ENCODE measurements at places on chromosomes 6 and 20.

DNA sequence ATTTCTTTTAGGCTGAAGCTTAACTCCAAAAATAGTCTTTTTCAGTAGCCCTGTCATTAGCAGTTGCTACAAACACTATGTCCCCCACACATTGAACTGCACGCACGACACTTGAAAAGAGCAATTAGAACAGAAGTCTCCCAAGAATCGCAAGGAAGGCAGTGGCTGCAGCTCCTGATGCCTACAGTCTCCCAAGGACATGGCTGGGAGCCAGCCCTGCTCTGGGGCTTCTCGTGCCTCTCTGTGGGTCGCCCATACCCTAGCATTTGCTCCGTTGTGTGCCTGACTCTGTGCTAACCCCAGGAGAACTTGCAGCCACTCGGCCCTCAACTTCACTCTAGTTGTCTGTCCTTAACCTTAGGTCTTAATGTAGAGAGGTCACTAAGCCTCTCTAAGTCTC, 454.2 kb downstream of the PTPRT start:
- DNase-seq: no peak

DNA sequence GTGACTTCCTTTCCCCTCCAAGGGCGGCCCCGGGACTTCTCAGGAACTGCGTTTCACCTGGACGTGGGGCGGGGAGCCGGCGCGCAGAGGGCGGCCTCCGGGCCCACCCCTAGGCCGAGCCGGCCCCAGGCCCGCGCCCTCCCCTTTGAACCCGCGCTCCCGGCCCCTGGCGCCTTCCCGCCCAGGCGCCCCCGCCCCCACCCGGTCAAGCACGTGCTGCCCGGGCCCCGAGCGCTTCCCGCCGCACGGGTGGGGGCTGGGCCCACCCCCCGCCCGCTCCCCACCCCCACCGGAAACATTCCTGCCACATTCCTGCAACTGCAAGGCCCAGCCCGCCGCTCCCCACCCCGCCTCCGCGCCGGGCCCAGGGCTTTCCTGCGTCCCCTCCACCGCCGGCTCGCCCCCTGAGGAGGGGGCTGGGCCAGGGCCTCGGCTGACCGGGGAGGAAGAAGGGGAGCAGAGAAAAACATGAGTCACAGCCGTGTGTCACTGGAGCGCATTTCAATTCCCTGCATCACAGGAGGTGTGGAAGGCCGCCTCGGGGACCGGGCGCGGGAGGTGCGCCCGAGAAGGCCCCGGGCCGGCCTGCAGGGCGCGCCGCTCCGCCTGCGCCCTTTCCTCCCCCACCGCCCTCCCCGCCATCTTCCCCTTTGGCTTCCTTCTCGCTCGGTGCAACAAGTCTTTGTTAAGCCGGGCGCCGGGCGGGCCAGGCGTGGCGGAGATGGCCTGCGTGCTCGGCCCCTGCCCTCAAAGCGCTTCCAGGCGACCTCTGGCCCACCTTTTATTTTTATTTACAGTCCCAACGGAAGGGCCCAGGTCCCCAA, 1.2 kb upstream of the HMGA1 start:
- peak; percentile 83 for DNase-seq

- peak; percentile 72 for DNase-seq
These were observed 5.5 kb upstream of the SOX4 start for GRCh38 chr6:21587961-21588480.

GRCh38 chr6:115914098-115914497, 146.6 kb downstream of the FRK start:
- DNase-seq: no peak

GRCh38 chr6:159969204-159969912, 476 bp downstream of the IGF2R start:
- DNase-seq: peak; percentile 71

DNA sequence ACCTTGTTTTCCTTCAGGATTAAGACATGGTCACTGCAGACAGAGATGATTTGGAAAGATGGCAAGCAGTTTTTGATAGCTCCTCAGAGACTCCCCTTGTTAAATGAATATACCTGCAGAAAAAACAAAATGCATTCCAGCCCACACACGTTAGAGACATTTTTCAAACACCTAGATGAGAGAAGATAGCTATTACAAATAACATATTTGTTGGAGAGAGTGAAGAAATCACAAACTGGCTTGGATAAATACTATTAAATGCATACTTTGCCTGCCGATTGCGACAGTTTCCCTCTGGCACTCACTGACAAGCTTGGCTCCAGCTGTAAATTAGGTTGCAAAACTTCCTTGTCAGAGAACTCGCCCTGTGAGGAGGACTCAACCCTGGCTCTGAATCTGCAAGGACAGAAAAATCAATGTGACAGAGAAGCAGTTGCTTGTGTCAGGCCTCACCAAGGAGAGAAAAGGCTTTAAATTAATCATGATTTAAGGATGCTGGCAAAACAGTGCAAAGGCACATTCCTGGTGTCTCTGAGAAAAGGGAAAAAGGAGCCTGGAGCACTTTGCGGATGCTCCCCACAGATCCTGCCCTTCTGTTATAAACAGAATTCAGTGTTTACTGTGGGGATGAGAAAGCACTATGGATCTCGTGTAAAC, 423.7 kb upstream of the MARCKS start:
- peak; percentile 6 for DNase-seq

DNA sequence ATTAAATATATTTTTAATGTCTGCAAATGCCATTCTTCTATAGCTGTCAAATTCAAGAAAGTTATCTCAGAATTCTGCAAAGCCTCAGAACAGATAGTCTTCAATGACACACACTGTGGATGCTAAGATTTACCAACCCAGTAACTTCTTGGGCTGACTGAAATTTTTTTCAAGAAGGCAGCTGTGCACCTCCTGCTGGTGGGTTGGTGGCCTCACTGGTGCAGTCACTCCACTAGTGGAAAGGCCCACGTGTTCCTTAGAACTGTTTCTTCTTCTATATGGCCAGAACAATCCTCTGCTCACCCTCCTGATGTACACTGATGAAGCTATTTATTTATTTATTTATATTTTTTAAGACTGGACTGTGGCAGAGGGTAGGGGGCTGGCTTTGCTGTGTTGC, 28.1 kb upstream of the MTCL3 start:
- DNase-seq: no peak

- DNase-seq: no peak
These were observed 154.2 kb upstream of the MLN start for GRCh38 chr6:33957892-33958525.

DNA sequence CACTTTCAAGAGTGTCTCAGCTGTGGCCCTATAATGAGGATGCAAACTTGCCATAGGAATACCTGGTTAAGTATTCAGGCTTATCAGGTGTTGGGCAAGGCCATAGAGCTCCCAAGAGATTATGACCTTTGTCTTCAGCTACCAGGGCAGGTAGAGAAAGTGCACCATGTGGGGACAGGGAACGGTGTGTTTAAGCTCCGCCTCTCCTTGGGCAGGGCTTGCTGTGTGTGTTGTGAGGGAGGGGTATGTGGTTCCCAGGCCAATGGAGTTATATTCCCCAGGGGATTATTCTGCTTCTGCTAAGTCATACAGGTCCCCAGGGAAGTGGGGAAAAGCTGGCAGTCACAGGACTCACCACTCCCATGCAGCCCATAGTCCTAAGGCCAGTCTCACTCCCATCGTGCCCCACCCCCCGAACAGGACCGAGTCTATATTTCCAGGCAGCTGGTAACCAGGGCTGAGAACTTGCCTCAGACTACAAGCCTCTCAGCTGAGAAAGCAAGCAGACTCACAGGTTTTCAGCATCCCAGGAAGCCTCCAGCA, 660.2 kb downstream of the HTR1B start:
- no peak for DNase-seq

DNA sequence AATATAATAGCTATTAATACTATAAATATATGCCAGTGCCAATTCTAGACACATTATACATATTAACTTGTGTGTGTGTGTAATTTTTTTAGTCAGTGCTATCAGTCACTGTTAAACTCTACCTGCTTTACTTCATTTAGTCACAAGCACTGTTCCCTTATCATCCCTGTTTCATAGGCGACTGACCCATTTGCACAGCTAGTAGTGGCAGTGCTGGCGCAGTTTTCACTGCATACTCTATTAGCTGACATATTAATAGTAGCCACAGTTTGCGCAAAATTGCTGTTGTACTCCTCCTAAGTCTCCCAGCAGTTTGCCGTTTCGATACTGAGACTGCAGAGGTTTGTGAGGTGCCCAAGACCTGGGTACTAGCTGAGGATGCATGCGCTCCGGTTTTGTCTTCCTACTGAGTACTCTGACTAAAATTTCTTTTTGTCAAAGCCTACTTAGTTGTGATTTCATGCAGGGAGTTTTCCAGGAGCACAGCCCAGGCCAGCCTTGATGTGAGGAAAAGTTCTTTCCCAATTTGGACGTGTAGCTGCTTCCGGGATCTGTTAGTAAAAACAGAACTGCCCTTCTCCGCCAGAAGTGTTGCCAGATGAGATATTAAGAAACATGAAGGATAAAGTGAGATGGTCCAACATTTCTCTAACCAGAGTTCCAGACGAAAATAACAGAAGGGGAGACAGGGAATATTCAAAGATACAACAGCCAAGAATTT, 5.6 kb downstream of the BAG2 start:
- no peak for DNase-seq

DNA sequence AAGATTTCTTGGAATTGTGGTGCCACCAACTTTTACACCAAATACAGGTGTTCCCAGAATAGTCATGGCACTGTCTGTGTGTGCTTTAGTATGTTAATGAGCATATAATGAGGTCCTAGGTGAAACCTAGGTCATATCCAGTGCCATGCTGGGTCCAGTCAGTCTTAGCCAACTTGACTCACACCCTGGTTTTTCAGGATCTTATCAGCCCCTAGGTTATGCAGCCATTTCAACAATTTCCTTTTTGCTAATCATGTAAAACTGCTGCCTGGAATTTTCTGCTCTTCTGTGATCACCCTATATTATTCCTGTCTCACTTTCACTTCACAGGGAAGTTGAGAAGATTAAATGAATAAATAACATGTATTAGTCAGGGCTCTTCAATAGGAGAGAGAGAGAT, 23.7 kb downstream of the SDHAF4 start:
- no peak for DNase-seq

DNA sequence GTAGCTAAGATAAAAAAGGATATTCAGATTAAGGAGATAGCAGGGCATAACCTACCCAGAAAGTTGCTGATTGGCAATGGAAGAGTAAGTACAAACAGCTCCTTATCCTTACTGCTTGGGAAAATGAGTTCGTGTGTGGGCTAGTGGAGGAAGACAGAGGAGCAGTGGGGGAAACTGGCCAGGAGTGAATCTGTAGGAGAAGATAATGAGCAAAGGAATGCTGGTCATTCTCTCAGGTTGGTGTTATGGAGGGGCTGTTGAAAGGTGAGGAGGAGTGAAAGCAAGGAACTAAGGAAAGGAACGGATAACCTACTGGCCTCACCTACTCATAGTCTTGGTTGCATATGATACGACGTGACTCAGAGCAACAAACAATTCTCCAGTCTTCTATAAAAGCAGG, 7.3 kb upstream of the GJB7 start:
- no peak for DNase-seq

DNA sequence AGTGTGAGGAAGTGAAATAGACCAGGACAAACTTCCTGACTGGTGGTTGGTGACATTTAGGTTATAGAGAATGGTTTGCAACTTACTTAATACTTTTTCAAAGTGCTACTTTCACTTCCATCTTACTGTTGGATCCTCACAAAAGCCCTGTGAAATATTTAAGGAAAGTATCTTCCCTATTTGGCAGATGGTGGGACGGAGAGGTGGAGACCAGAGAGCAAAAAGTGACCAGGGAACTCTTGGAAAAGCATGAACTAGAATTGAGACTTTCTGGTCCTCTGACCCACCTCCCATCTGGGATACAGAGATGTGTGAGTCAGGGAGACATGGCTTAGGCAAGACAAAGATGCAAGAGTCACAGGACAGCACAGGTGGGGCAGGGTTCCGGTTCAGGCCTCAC, 3.0 kb downstream of the TRIM10 start:
- DNase-seq: no peak

- DNase-seq: no peak
These were observed 1.9 kb downstream of the ASF1A start for GRCh38 chr6:118895859-118896258.

- DNase-seq: no peak
These were observed 191.9 kb downstream of the CD83 start for GRCh38 chr6:14309516-14309915.

- no peak for DNase-seq
These were observed 17.7 kb upstream of the AHCY start for GRCh38 chr20:34320861-34321260.

GRCh38 chr6:2730353-2731107, 20.2 kb downstream of the MYLK4 start:
- no peak for DNase-seq

GRCh38 chr6:41644297-41644879, 6.1 kb downstream of the MDFI start:
- DNase-seq: peak; percentile 30

- no peak for DNase-seq
These were observed 10.5 kb downstream of the SGK2 start for GRCh38 chr20:43569282-43569681.

- no peak for DNase-seq
These were observed 122.2 kb downstream of the MTFR2 start for GRCh38 chr6:136127873-136128272.

- peak; percentile 32 for DNase-seq
These were observed at the start of gene TNFRSF6B for GRCh38 chr20:63696628-63697356. TNFRSF6B (plus strand) TSS chr20:63696652; CDS start chr20:63696768, 116 bp downstream.

- no peak for DNase-seq
These were observed 474.7 kb upstream of the ADGRB3 start for GRCh38 chr6:68160348-68160747.

- DNase-seq: no peak
These were observed 30.8 kb downstream of the JAG1 start for GRCh38 chr20:10642856-10643559.

GRCh38 chr6:29619578-29620160, 13.3 kb downstream of the GABBR1 start:
- DNase-seq: no peak

- DNase-seq: peak; percentile 73
These were observed 586.3 kb downstream of the HTR1B start for GRCh38 chr6:76876922-76877553.

GRCh38 chr6:44569131-44569530, 181.6 kb downstream of the CDC5L start:
- no peak for DNase-seq

DNA sequence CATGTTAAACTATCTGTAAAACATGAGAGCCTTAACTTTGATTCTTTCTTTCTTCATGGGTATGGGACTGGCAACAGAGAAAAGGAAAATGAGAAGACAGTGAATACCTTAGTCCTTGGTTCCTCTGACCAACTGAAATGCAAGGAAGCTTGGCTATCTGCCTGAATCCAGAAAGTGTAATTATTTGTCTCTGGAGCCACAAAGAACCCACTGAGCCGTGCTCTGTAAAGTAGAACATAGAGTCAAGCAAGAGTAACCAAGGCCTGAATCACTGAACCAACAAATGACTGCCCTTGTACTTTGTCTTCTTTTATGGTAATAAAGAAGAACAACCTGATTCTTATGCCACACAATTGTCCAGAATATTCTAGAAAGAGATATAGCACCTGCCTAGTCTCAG, 27.6 kb downstream of the PKHD1 start:
- DNase-seq: no peak
